Cardiac muscle cell (in vitro differentiated cells and primary cell): ENCODE measurements at places on chromosomes 3 and 15.

DNA sequence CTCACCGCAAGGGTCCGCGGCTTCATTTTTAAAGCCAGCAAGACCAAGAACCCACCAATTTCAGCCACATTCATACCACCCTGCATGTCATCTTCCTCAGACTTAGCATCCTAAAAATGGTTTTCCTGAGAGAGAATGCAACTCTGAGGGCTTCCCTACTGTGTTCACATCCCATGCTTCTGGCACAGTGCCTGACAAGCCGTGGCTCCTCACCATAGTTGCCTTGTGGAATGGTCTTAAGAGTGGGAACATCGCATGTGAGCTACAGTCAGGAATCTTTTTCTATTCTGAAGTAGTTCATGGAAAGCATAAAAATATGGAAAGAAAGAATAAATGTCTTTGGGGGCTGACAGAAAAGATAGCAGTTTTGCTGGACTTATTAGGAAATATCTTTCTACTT lies 120.3 kb downstream of the RAP2B start:
- no peak for DNase-seq

DNA sequence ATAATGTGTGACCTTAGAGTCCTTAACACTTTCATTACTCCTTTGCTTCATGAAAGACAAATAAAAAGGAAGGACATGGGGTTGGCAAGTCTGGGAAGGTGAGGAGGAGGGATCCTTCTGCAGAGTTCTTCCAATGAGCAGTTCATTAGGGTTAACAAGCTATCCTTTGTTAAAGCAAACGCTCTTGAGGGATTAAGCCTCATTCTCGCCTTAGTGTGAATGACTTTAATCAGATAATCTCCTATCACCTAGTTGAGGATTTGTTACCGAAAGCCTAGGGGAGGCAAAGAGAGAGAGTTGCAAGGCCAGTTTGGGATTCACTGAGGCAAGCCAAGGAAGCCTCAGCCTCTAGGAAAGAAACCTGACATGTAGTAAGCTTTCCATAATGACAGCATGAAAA lies 7.4 kb upstream of the MBNL1 start:
- no peak for DNase-seq

DNA sequence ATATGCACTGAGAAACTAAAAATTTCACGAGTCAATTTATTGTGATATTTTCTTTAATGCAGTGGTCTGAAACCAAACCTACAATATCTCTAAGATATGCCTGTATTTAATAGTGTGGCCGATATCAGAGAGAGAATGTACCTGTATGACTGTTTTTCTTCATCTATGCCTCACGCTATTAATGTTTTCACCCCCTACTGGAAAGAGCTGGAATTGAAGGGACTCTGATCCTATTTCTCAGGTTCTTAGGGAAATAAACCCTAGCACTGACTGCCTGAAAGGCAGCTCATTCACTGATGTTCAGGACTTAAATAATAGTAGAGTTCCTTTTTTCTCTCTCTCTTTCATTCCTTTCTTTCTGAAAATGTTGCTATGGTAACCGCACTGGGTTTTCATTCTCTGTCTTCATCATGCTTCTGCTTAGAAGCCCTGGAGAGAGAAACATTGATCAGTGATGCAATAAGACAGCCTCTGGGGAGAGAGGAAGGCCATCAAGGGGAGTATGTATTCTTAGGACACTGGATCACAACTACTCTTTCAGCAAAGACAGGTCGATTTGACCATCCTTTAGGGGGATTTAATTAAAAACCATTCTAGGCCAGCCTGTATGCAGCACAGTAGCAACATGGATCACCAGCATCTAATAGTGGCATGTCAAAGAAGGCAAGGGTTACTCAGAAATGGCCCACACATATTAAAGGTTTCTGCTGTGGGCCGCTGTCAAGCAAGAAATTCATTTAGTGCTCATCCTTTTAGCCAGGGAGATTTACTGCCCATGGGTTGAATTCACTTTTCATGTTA lies 1135.7 kb downstream of the IGSF11 start:
- DNase-seq, result no peak

DNA sequence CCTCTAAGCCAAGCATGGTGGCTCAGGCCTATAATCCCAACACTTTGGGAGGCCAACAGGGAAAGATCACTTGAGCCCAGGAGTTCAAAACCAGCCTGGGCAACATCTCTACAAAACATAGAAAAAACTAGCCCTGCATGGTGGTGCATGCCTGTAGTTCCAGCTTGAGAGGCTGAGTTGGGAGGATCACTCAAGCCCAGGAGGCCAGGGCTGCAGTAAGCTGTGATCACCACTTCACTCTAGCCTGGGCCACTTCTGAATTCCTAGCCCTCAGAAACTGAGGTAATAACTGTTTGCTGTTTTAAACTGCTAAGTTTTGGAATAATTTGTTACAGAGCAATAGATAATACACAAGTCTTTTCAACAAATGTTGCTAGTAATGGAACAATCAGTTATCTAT lies 16.4 kb downstream of the IP6K1 start:
- DNase-seq, result no peak

DNA sequence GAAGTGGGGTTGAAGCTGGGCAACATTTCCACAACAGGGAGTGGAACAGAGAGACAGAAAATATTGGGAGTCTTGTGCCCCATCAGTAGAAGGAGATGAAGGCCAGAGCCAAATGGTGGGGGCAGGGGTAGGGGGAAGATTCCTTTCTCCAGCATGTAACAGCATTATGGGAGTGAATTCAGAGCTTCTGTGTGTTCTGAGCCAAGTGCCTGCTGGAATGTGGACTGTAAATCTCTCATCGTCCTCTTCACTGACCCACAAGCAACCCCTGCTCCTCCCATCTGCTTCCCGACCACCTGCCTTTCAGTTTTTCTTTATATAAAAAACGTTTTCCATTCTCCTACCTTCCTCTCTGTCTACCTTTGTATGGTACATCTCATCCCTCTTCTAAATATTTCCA lies 344.2 kb upstream of the TPRG1 start:
- peak; percentile 15 for DNase-seq

- no peak for DNase-seq
Observed at GRCh38 chr3:191500892-191501291, 39.9 kb downstream of the PYDC2 start.

- no peak for DNase-seq
Observed at GRCh38 chr3:133074977-133075376, 36.8 kb downstream of the TMEM108 start.

- no peak for DNase-seq
Observed at GRCh38 chr15:57423599-57424140, 47.4 kb downstream of the CGNL1 start.

GRCh38 chr15:63041402-63041973 lies 1.1 kb upstream of the TPM1 start:
- no peak for DNase-seq

GRCh38 chr15:36414670-36415069 lies 164.8 kb upstream of the CDIN1 start:
- no peak for DNase-seq

- no peak for DNase-seq
Observed at GRCh38 chr3:175346573-175347356, 487.6 kb downstream of the NAALADL2 start.
